ENCODE measurements at places on chromosomes 1 and 21. TPM values are rescaled to one million over a fixed set of nuclear protein-coding genes. Genes with fewer than 3 reads are reported as not detected.

The TMEM35B gene
- total RNA-seq = 28.0 TPM

The PDE4DIP gene
- 25.6 TPM for total RNA-seq

The KCNJ9 gene
- not detected for total RNA-seq

The OR2M3 gene
- total RNA-seq = not detected

The AMPD1 gene
- 0.57 TPM for total RNA-seq

The GBP6 gene
- 441 TPM for total RNA-seq

The CD247 gene
- 2.9 TPM for total RNA-seq

The SLC30A10 gene
- not detected for total RNA-seq

The USP33 gene
- 34.3 TPM for total RNA-seq

The LRRIQ3 gene
- 0.57 TPM for total RNA-seq

The RGS13 gene
- total RNA-seq = not detected

The BSDC1 gene
- total RNA-seq = 62.2 TPM

Measured in esophagus squamous epithelium (tissue), 5 donors.